Caco-2 (cell line): ENCODE measurements at places on chromosomes 3 and 15.
A peak's percentile ranks its signal among the peaks of the same experiment; 100 is the strongest.

GRCh38 chr15:42036966-42037365 is 16.1 kb upstream of the PLA2G4E start:
- H3K27ac ChIP-seq, result no peak overlapping the region
- no peaks in the 10 kb centered on the region; the same call in 1 of the 2 replicates for H3K36me3 ChIP-seq
- H3K4me1 ChIP-seq, result peaks cover 29% of the 10 kb centered on the region
- no peaks in the 10 kb centered on the region for H3K27me3 ChIP-seq
- H3K4me3 ChIP-seq, result no peak overlapping the region

DNA sequence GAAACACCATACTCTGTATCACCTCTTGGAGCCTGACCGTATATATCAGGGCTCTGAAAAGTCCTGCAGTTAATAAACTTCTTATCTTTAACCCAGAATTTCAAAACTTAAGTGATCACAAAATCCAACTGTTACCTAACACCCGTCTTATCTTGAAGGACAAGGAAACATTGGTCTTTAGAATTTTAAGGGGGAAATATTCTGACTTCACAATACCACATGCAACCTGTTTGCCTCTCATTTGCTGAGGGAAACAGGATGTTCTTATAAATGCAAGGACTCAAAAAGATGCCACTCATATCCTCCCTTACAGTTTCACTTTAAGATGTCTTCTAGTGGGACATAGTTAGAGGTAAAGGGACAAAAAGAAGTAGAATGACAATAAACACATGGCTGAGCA is 67.9 kb downstream of the CRTC3 start:
- no peak overlapping the region for H3K4me3 ChIP-seq
- no peaks in the 10 kb centered on the region for H3K4me1 ChIP-seq
- H3K36me3 ChIP-seq, result no peaks in the 10 kb centered on the region; the same call in 1 of the 2 replicates
- no peak overlapping the region for H3K27ac ChIP-seq

DNA sequence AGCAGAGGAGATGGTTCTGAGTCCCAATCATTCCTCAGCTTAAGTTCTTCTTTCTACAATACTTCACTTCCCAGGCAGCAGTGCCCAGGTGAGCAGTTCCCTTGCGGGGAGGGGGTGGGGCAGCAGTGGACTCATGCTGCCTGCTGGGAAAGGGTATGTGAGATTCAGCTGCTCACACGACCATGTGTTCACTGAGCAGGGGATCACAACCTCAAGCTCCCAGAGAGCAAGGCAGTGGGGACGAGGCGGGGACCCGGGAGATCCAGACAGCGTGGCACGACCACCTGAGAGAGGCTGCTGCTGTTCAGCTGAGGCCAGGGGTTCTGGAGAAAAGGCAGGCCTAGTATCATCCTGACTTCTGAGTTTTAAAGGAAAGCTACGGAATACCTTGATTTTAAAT is 166.6 kb downstream of the XXYLT1 start:
- DNase-seq, result no peak
- no peak overlapping the region for H3K4me3 ChIP-seq
- no peaks in the 10 kb centered on the region for H3K27me3 ChIP-seq
- peak overlapping the region; percentile 49 for H3K27ac ChIP-seq
- peaks cover 36% of the 10 kb centered on the region for H3K4me1 ChIP-seq

DNA sequence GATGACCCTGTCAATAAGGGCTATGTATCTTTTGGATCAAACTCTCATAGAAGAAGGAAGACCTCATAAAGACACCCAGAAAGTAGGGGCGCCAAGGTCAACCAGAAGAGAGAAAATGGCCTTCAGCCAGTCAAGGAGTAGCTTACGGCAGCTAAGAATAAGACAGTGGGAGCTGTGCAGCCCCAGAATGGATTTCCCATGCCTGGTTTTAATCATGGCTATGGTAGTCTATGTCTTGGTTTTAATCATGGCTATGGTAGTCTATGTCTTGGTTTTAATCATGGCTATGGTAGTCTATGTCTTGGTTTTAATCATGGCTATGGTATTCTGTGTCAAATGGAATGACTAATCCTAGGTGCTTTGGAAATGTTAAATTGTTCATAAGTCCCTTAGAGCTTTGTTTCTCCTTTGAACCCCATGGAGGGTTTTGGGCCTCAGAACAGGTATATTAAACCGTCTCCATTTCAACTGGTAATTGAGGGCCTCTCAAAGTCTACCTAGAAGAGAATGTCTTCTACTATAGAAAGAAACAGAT is 742.0 kb upstream of the CFAP20DC start:
- H3K27me3 ChIP-seq, result no peaks in the 10 kb centered on the region
- H3K36me3 ChIP-seq, result no peaks in the 10 kb centered on the region
- H3K27ac ChIP-seq, result no peak overlapping the region
- H3K4me1 ChIP-seq, result no peaks in the 10 kb centered on the region
